ENCODE measurements at places on chromosomes 13 and 19.

DNA sequence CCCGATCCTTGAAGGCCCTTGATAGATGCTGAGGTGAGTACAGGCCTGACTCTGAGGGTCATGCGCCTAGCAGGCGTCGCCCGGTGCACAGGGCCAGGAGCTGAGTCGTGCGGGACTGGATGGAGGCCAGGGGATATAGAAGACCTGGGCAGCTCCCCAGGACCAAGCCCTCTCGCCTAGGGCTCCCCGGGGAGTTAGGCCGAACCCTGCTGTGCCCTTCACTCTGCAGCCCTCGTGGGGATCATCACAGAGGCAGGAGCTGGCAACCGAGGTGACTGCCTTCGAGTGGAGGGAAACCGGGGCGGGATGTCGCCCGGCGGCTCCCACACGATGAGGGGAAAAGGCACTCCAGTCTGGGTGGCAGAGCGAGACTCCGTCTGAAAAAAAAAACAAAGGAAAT is 11.7 kb downstream of the CSNK1G2 start:
- no peak for DNase-seq

DNA sequence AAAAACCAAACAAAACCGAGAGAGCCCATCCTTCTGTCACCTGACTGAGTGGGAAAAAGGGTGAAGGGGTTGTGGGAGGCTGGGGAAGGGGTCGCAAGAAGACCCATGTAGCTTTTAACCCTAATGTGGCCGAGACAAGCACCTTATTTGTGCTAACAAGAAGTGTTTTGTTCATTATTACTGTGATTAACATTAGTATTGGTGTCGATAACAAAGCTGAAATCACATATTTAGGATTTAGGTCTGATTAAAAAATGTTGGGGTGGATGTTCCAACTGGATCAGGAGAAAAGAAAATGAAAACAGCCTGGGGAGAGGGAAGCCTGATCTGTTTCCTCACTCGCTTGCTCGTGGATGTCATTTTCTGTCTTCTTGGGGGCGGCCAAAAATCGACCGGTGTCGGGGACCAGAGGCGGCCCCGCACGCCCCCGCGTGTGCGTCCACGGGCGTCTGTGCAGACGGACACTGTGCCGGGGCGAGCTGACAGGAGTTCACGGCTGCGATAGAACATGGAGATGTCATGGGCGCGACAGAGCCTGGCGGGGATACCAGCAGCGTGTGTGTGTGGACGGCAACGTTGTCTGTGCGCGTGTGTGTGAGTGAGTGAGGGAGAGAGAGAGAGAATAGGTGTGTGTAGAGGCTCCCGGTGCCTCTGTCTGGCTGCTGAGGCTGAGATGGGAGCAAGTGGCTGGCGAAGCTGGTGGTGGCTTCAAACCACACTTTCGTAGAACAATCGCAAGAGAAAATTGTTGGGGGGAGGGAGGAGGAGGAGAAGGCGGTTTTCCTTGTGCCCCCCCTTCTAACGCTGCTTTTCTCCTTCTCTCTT is 29.1 kb downstream of the NFIX start:
- DNase-seq = no peak

DNA sequence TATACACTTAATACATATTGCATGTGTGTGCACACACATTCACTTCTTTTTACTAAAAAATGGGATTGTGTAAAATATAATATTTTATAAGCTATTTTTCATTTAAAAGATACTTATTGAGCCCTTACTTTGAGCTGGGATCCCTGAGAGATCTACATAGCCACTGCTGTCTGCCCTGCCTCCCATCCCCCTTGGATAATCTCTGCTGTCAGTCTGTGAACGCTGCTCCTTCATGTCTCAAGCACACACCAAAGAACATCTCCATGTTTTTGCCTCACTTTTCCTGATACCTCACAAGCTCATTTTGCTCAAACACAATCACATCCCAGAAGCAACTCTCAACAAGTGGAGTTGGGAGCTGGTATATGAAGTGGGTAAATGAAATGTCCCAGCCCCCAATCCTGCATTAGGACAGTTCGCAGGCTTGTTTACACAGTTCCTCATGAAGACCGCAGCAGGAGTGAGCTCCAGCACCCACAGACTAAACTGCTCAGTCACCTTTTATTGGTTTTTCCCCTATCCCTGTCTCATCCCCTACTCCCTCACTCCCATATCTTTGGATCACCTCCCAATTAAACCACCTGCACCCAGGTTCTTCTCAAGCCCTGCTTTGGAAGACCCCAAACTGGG is 108.3 kb upstream of the FRY start:
- DNase-seq = no peak

DNA sequence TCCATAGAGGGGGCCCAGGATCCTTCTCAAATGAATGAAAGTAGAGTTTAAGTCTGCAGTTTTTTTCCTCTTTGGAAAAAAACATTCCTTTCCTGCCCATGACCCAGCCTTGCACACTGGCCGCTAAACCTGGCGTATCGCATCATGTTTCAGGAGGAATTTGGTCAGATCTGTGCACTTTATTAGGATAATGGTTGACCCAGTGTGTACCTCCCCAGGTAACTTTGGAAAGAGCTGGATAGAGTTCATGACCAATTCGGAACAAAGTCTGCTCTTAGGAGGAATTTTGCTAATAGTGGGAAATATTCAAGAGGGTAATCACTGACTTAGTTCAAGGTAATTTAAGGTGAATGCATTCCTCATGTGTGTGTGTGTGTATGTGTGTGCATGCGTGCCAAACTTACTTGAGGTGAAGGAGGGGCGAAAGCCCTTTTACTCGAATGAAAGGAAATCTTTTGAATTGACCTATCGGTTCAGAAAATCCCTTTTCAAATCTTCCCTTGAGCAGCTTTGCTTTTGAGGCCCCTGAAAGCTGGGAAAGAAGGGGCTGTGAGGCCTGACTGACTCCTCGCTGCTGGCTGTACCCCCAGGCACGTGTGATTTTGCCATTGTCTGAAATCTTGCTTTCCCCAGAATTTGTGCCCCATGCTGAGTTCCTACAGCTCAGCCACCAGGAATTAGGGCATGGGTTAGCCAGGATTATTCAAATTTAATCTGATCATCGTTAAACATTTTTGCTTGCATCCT is 46.3 kb downstream of the SIPA1L3 start:
- DNase-seq = no peak

- DNase-seq = no peak
These were observed 177.8 kb downstream of the NALCN start for GRCh38 chr13:101238555-101238954.

DNA sequence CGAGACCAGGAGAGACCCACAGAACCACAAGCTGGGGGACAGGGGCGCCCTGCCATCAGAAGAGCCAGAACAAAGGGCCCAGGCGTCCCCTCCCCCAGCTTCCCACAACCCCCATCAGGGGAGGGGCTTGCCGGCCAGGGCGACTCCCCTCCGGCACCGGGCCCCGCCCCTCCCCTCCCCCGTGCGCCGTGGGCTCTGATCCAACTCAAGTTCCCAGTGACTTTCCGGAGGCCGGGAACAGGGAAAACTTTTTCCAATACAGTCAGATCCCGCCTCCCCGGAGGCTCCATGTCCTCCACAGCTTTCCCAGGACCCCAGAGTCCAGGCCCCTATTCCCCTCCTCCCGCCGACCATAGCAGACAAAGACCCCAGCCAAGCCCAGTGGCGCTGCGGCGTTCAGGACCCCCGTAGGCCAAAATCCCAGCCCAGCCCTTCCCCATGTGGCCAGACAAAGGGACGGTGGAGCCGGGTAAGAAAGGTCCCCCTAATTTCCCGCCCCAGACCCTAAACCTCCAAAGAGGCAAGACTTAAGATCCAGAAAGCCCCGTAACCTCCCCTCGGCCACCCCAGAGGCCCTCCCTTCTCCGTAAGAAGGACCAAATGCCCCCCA is 673 bp downstream of the TEAD2 start:
- no peak for DNase-seq

GRCh38 chr13:20713751-20714150 is 10.3 kb downstream of the IL17D start:
- no peak for DNase-seq

DNA sequence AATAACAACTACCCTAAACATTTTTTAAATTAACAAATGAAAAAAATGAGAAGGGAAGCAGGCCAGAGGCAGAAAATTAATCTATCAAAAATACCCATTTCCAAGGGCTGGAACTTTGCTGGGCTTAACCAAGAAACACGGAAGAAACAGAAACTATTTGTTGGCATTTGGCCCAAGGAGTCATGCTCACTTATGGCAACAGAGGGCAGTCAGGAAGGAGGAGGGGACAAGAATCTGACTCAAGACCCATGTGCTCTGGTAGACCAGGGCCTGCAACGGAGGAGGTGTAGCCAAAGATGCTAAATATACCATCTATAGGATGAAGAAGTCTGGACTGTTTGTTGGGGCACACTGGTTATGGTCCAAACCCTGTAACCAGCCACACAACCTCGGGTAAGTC is 496.7 kb downstream of the COG6 start:
- no peak for DNase-seq

DNA sequence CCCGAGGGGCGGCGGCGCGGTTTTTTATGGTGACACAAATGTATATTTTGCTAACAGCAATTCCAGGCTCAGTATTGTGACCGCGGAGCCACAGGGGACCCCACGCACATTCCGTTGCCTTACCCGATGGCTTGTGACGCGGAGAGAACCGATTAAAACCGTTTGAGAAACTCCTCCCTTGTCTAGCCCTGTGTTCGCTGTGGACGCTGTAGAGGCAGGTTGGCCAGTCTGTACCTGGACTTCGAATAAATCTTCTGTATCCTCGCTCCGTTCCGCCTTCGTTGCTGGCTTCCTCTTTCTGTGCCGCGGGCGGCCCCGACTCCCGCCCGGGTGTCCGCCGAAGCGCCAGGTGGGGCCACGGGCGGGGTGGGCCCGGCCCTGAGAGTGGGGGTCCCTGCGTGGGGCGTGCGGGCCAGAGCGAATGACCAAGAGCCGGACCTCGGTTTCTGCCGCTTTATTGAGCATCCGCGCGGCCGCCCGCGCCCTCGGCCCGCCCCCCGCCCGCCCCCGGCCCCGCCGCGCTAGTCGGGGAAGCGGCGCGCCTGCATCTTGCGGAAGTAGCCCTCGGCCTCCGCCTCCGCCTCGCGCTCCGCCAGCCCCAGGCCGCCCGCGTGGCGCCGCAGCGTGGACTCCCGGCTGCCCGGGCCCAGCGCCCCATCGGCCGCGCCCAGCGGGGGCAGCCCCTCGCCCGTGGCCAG is 9.6 kb downstream of the PLPPR3 start:
- no peak for DNase-seq

GRCh38 chr13:95235974-95236373 is 65.3 kb downstream of the ABCC4 start:
- DNase-seq = no peak

DNA sequence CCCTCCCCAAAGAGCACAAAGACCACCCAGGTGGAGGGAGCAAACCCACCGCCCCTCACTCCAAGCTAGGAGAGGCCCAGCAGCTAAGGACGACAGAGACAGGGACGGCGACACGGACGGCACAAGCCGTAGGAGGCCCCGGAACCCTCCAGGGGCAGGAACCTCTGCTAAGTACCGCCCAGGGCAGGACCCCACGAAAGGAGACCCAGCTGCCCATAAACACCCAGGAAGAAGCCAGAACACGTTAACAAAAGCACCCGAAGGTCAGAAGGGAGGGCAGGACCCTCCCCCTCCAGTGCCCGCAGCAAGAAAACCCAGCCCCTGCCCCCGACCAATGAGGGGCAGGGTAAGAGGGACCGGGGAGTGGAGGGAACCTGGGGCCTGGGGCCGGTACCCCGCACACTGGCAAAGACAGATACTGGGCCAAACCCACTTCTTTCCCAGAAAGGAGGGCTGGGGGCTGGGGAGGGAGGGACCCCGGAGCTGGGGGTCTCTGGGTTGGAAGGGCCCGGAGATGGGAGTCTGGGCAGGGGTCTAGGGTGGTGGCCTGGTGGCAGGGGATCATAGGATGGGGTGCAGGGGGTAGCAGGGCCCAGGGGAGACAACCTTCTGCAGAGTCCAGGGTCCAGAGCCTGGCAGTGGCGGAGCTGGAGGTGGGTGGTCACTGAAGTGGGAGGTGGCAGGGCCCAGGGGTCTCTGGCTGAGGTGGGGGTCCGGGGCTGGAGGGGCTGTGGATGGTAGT is 2.4 kb downstream of the BTBD2 start:
- DNase-seq = no peak

GRCh38 chr13:82010780-82011179 is 1669.9 kb upstream of the SPRY2 start:
- no peak for DNase-seq

GRCh38 chr19:2814426-2814825 is 5.2 kb upstream of the ZNF554 start:
- no peak for DNase-seq

GRCh38 chr19:30679153-30679702 is 307.0 kb downstream of the ZNF536 start:
- DNase-seq = no peak

- no peak for DNase-seq
These were observed 41.3 kb upstream of the SCEL start for GRCh38 chr13:77494226-77494625.

- DNase-seq = no peak
These were observed 21.4 kb upstream of the MICU2 start for GRCh38 chr13:21625366-21625765.

DNA sequence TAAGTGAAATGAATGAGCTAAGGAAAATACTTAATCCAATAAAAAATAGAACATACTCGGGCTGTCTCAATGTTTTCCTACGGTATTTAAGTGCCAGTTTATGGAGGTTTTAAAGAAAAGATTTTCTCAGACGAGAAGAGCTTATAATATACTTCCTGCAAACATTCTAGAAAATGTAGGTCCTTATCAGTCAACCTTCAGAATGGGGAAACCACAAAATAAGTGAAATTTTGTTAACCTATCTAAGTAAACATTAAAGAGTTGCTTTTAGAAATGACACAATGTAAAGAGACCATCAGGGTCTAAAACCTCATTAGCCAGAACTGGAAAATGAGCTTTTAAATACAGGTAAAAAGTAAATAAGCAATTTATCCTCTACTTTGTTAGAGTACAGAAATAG is 12.1 kb downstream of the MIR17HG start:
- no peak for DNase-seq

GRCh38 chr13:91516799-91517198 is 118.4 kb downstream of the GPC5 start:
- no peak for DNase-seq

- no peak for DNase-seq
These were observed 33.3 kb downstream of the NAA16 start for GRCh38 chr13:41344358-41344757.

- no peak for DNase-seq
These were observed 110.4 kb upstream of the MBNL2 start for GRCh38 chr13:97111756-97112155.

DNA sequence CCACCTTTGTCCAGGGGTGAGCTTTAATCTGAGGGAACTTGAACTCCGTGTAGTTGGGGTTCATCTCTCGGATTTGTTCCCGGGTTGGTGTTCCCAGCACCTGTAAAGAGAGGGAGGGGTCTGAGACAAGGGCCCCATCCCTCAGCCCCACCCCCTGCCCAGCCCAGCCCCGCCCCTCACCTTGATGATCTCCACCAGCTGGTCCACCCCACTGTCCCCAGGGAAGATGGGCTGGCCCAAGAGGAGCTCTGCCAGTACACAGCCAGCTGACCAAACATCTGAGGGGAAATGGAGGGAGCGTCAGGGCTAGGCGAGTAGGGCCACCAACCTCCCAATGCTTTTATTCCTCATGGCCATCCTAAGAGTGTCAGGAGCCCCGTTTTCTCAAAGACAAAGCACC is 9.3 kb downstream of the GSK3A start:
- DNase-seq = no peak
